ENCODE measurements at places on chromosomes 6 and 20.
A peak's percentile ranks its signal among the peaks of the same experiment; 100 is the strongest.

GRCh38 chr6:31366693-31367470, 9.9 kb upstream of the HLA-B start:
- DNase-seq, result peak; percentile 65

DNA sequence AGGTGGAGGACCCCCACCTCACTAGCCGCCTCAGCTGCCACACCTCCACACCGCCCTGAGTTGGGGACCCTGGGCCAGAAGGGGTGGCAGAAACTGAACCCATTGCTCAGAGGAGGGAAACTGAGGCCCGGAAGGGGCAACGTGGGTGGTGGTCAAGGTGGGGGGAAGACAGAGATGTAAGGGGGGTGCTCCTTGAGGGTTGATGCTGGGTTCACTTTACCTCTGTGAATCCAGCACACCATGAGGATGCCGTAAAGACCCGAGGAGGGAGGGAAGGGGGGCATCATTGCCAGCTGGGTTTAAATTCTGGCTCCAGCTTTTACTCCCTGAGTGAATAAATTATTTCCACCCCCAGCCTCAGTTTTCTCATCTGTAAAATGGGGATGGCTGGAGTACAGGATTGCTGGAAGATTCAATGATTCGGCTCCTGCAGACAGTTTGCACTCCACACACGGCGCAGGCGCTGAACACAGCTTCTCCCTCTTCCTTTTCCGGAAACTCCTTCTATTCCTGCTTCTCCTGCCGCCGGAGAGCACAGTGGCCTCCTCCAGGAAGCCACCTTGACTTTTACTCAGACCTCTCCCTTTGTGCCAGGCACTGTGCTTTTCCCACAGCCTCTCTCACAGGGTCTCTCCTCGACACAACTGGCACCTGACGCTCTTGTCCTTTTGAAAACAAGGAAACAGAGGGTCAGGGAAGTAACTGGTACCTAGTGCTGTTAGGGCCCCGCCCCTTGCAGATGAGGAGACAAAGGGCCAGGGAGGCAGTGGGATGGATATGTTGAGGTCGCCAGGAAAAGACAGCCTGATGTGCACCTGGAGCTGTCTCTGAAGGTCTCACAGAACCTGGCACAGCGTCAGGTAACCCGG, 59.4 kb downstream of the UBE2V1 start:
- DNase-seq, result no peak

DNA sequence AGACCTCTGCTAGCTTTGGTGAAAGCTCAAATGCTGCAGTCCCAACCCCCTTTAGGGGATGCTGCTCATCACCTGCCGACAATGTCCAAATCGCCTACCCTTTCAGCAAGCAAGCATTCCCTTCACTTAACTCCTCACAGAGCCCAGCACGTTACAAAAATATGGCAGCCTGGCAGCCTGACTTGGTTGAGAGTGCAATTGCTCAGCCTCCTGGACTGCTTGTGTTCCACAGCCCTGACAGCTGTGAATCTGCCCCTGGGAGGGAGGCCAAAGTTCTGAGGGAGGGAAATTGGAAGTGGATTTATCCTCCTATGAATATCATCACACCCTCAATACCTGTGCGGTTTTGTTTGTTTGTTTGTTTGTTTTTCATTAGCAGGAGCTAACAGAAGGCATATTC, 231.0 kb downstream of the HIVEP2 start:
- DNase-seq, result no peak

- no peak for DNase-seq
Measured at GRCh38 chr6:142459271-142459670, 157.5 kb downstream of the ADGRG6 start.

DNA sequence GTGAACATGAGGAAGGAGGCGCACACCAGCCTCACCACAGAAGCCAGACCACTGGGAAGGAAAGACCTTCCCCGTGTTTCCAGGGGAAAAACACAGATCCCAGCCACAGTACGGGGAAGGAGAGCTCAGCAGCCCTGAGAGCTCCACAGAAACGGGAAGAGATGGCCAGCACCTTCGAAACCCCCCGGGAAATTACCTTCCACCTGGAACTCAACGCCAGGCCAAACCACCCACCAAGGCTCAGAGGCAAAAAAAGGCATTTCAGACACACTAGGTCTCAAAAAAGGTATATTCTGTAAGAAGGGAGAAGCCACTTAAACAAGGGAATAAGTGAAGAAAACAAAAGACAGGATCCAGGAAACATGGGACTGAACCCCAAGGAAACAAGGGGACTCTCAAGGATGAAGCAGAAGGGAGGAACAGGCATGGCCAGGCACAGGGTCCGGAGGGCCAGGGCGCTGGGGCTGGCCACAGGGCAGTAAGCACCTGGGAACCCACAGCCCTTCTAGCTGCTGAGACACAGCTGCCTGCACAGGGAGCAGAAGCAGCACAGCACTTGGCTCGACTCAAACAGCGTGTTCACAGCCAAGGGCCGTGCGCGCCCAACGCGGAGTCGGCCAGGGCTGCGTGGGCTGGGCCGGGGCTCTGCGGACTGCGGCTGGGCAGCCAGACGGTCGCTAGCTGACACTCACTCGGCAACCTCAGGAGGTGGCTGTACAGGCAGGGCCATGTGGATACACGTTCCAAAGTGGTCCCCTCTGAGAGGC, 44.6 kb downstream of the TAF4 start:
- DNase-seq, result no peak

GRCh38 chr6:81735756-81736380, 16.6 kb downstream of the TENT5A start:
- DNase-seq, result no peak

DNA sequence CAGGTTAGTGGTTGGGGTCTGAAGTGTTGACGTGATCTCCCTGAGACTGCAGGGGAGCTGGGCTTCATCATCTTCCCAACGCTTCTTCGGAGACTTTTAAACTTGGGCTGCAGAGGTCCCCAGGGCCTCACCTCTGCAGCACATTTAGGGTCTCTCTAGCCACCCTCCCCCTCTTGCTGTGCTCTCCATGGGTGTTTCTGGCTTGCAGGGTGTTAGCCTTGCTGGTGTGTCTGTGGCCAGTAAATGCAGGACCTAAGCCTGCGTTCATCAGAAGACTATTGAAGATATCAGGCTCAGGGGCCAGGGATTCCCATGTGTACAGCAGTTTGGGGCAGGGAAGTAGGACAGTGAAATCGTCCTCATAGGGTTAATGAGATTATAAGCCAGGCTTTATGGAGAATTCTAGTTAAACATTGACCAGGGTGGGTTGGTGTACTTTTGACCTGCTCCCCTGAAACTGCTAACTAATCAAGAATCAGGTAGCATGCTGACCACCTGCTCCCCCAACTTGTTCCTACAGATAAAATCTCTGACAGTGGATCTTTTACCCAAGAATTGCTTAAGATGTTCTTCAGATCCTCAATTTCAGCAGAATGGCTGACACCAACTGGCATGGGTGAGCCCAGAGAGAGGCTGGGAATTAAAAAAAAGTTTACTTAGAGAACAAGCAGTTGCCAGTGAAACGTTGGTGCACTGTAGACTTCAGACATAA, 3.8 kb upstream of the DDO start:
- DNase-seq, result peak; percentile 64

GRCh38 chr6:80642452-80642851, 536.0 kb downstream of the BCKDHB start:
- DNase-seq, result no peak

- no peak for DNase-seq
Measured at GRCh38 chr20:41309817-41310216, 7.7 kb downstream of the ZHX3 start.

DNA sequence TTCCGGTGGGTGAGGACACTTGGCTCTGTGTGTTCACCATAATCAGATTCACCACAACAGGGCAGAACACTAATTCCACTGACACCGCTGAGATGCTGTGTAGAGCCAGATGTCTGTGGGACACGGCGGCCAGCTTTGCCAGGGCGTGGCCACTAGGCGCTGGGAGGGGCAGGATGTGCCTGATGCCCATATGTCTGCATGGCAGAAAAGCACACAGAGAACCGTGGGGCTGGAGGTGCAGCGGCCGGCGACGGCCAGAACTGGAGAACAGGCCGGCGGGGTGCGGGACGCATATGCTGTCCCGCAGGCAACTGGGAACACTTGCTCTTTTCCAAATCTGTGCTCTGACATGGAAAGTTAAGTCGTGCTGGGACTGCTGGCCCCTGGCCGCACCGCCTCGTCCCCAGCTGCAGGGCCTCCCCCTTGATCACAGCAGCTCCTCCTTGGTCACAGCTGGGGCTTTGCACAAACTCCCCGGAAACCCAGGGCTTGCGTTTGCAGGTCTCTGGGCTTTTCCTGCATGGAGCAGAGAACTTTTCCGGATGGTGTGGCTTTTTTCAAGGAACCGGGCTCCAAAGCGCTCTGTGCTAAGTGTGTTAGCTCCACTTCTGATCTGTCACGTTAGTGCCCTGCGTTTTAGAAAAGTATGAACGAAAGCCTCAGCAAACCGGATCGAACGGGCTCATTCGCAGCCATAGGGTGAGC, 31.1 kb downstream of the NTSR1 start:
- peak; percentile 87 for DNase-seq

DNA sequence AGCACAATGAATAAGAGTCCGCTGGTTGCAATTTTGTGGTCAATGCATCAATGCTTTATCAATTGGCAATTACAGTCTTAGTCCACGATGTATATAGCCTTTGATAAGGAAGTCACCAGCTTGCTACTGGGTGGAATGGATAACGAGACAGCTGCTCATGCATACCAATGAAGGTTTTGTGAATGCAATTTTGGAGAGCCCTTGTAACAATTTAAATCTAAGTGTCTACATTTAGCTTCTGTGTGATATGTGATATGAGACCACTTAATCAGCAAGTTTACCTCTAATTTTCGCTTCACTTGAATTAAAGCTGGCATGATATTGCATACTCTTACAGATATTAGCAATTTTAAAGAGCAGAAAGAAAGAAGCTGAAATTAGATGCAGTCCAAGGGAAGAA, 543.9 kb downstream of the RNF144B start:
- no peak for DNase-seq

GRCh38 chr6:127813699-127814027, 87.2 kb downstream of the THEMIS start:
- no peak for DNase-seq

- peak; percentile 83 for DNase-seq
Measured at GRCh38 chr6:122484760-122485159, 13.2 kb upstream of the SERINC1 start.

DNA sequence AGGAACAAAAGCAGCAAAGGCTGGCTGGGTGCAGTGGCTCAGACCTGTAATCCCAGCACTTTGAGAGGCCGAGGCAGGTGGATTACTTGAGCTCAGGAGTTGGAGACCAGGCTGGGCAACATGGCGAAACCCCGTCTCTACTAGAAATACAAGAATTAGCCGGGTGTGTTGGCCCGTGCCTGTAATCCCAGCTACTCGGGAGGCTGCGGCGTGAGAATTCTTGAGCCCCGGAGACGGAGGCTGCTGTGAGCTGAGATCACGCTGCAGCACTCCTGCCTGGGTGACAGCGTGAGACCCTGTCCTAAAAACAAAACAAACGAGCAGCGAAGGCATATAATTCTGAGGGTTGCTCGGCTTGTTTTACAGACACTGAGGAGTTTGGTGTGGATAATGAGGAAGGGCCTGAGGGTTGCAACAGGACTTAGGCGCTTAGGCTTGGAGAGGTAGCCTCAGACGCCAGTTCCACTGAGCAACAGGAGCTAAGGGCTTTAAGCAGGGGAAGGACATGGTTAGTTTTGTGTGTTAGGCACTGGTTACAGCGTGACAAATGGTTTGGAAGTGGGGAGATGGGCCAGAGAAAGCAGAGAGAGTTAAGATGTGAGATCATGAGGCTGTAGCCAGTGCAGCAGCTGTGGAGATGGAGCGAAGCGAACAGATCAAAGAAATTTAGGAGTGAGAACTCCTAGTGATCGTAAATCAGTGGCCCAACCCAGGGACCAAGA, 1.2 kb downstream of the MYH7B start:
- no peak for DNase-seq

DNA sequence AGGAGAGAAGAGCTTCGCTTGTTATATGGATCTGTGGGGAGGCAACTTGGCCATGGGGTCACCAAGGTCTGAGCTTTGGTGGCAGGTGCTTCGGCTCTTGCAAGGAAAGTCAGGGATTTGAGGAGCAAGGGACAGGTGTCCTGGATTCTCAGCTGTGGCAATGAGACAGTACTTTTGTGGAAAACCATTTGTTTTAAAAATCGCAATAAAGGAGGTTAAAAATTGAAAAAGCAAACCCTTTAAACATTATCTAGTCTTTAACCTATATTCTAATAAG, 64.3 kb downstream of the NOL4L start:
- DNase-seq, result no peak

- peak; percentile 18 for DNase-seq
Measured at GRCh38 chr6:90286884-90287488, 9.7 kb downstream of the BACH2 start.

- no peak for DNase-seq
Measured at GRCh38 chr6:50889935-50890334, 71.3 kb downstream of the TFAP2B start.

Measured in MV-4-11 (cell line).